ENCODE measurements at places on chromosomes 3 and 15.

DNA sequence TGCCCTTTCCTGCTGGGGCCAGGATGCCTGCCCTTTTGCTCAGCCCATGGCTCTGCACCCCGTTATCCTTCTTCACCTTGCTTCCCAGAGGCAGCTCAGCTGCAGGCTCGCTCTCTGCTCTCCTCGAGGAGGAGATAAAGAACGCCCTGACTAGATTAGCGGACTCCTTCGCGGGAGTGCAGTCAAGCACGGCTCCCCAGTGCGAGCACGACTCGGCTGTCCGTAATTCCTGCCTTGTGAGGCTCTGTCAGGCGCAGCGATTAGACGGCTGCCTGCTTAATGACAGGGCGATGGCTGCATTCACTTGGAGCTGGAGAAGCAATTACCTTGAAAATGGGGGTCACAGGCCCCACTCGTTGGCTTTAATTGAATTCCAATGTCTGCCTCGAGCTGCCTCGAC is 25.9 kb downstream of the TLE3 start:
- no peak for DNase-seq

DNA sequence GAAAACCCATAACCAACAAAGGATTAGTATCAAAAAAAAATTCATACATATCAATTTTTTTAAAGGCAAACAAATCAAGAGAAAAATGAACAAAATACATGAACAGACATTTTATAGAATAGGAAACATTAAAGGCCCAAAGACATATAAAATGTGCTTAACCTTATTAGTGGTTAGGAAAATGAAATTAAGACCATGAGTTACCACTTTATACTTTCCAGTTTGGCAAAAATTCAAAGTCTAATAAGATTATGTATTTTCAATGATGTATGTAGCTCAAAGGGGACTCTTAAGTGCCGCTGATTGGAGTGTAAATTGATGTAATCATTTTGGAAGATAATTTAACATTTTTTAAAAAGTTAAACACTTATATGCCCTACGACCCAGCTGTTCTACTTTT is 89.2 kb downstream of the BOC start:
- no peak for DNase-seq

DNA sequence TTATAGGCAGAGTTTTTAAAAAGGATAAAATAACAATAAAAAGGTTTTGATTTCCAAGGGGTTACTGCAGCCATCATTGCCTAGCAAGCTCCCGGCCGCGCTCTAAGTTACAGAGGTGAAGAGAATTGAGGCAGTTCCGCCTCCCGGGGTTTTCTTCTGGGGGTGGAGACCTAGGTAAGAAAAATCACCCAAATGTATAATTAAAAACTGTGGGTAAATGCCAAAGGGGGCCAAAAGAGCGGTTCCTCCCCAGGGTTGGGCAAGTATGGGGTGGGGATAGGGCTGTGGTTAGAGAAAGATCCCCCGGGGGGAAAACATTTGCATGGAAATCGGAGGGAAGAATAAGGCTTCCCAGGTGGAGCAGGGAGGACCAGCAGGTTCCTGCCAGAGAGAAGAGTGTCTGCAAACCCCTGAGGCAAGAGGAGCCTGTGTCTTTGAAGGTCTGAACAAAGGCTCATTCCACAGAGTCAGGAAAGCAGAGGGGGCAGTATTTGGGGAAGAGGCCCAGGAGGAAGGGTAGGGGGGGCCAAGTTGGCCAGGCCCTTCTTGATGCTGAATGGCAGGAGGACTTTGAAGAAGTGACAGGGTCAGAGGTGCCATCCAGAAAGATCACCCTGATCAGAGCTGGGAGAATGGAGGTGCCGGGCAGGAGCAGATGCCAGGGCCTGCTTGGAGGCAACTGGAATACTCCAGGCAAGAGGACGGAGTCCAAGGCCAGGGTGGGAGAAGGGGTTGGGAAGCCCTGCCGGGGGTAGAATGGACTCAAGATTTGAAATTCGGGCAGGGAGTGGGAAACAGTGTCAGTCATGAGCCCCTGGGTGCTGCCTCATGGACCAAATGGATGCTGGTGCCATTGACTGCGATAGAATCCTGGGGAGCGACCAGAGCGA is 152.9 kb upstream of the RGMA start:
- no peak for DNase-seq

GRCh38 chr15:52483707-52484106 is 45.0 kb downstream of the MYO5A start:
- no peak for DNase-seq

- DNase-seq = no peak
Observed at GRCh38 chr15:32636410-32636809, 5.1 kb upstream of the SCG5 start.

- DNase-seq = no peak
Observed at GRCh38 chr3:124731760-124732159, 1.5 kb downstream of the UMPS start.

DNA sequence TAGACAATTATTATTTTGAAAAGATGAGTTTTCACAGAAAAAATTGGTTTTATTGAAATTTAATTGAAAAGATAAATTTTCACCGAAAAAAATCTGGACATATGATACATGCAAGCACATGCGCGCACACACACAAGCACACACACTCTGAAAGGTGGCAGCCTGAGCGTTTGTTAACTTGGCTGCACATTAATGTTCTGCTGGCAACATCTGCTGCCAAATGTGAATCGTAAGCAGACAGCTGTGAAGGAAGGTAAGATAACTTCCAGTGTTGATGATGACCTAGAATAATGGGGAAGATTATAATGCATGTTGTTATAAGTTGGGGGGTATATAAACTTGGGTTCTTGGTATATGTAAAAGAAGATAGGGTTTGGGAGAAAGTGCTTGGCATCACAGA is 18.4 kb upstream of the CMTM7 start:
- no peak for DNase-seq

GRCh38 chr3:31546162-31546561 is 13.4 kb downstream of the STT3B start:
- DNase-seq = no peak

GRCh38 chr3:195438371-195438770 is 4.4 kb downstream of the ACAP2 start:
- DNase-seq = no peak
